ENCODE measurements at places on chromosomes 11 and 22.

GRCh38 chr11:17771415-17771814 is 36.8 kb downstream of the KCNC1 start:
- DNase-seq: no peak

GRCh38 chr11:4704790-4705334 is 278 bp downstream of the MMP26 start:
- no peak for DNase-seq

DNA sequence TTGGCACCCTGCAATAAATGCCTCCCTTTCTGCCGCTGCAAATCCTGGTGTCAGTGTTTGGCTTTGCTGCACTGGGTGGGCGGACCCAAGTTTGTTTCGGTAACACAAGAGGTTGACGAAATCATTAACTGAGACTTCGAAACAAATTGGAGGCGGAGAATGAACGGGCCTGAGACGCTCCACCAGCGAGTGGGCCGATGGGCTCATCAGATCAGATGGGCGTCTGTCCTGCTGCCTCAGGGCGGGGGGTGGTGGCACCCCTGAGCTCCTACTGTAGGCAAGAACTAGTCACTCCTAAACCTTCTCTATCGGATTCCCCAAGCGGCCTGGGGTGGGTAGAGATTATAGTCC is 918 bp upstream of the CAPN5 start:
- DNase-seq: no peak

GRCh38 chr11:3123761-3124733 is 41.1 kb downstream of the OSBPL5 start:
- DNase-seq: no peak

DNA sequence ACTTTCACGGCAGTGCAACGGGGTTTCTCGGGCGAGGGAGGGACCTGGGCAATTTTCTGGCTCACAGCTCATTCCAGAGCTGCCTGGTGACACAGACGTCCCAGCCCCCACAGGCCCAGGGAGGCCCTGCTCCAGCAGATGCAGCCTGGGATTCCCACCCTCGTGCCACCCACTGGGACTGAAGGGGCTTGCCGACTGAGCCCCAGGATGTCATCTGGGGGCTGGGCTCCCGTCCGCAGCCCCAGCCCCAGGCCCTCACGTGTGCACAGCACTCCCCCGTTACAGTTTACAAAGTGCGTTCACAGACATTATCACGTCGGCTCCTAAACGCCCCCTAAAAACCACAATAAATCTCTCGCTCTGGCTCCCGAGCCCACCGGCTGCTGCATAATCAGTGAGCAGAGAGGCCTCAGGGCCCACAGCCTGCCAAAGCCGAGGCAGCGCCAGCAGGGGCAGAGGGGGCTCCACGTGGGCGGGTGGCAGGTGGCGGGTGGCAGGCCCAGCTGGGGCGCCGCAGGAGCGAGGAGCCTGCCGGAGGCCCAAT is 76.9 kb upstream of the TCF20 start:
- DNase-seq: no peak

DNA sequence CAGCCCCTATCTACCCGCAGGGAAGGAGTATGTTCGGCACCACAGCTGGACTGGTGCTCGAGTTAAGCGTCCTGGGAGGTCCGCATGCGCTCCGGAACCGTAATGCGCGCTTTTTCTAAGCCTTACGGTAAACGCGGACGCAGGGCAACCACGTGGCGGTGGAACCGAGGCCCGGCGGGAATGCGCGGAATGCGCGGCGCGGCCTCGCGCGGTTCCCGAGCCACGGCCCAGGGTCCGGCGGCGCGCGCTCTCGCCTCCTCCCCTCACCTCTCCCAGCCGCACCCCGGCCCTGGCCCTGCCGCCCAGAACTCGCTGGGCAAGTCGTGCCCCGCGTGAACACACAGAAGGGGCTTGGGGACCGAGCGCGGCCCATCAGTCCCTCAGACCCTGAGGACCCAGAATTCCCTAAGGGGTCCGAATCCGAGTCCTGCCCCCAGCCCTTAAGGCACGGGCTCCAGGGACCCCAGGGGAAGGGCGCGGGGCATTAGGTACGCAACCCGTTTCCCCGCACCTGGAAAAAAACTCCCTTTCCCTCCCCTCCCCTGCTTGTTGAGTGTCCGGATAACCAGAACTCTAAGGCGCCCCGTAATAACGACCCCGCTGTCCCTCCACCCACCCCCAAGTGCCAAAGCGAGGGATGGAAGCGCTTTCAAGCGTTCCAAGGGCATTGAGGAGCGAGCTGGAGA is 4.3 kb upstream of the CCND1 start:
- DNase-seq: no peak

GRCh38 chr11:96055706-96056387 is 131.9 kb upstream of the MTMR2 start:
- no peak for DNase-seq

- no peak for DNase-seq
These were observed 1.1 kb upstream of the LRRC75B start for GRCh38 chr22:24593836-24594568.

GRCh38 chr11:104823657-104824056 is 74.6 kb downstream of the CASP12 start:
- no peak for DNase-seq

DNA sequence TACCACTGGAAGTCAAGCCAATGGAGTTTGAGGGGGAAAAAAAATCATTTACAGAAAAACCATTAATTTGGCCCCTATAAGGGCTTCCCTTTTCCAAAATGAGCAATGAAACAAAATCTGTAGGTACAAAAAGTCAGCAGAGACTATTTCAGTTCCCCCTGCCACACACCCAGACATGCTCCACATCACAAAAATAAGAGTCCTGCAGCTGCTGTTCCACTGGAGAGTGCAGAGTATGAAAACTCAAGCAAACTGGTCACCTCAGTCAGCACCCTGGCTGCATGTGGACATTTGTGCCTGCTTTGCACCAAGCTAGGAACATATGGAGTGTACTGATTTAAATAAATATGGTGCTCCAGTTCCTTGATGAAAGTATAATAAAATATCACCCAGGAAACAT is 15.1 kb downstream of the POU2AF1 start:
- DNase-seq: no peak

- DNase-seq: no peak
These were observed 65.4 kb upstream of the NTM start for GRCh38 chr11:131305005-131305404.

DNA sequence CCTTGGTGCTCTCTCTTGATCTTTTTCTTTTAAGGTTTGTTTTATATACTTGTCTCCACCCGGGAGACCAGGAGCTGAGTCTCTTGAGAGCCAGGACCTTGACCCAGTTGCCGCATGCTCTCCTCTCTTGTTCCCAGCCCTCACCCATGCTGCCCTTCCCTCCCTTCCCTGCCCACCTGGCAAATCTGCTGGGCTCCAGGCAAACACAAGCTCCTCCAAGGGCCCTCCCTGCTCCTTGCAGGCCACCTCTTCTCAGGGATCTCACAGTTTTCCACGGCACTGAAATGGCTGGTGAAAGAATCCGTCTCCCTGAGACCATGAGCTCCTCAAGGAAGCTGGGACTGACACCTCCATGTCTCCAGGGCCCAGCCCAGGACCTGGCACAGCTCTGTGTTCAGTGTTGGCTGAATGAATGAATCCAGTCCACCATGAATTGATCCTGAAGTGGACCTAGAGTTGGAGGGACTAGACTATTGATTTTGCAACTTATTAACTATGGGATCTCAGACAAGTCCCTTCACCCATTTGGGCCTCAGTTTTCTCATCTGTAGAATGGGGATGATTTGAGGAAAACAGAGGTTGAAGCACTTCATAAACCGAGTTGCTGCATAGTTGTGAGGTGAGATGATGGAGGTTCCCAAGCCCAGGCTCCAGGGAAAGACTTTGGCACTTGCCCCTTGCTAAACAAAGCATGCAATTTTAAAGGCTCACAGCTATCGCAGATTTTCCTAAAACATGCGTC is 25.1 kb upstream of the FBLN1 start:
- no peak for DNase-seq

- no peak for DNase-seq
These were observed 54.9 kb downstream of the P4HA3 start for GRCh38 chr11:74256378-74257133.

- DNase-seq: no peak
These were observed 4.4 kb downstream of the TMPRSS6 start for GRCh38 chr22:37105154-37105553.

DNA sequence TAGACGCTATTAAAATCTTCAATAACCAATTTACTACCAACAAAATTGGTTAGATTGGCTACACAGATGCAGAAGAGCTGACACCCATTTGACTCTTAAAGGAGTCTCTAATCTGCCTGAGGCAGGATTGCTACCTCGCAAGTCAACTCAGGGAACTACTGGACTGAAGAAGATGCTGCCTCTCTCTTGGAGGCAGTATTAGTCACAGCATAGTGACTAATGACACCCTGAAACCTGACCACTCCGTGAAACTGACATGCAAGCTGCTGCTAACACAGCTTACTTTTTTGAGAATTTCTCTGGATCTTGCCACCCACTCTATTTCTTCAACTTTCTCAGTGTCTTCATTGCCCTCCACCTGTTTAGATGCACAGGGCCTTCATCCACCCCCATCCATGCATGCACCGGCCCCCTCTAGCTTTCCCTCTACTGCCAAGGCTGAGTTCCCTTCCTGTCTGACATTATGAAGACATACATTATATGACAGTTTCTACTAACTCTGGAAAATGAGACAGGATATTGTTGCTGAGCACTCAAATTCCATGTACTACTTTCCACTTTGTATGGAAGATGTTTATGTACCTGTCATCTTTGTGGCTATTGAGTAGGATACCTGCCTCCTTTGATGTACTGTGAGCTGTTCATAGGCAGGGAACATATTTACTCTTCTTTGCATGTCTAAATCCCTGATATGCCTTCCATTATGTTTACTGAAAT is 183.2 kb downstream of the MSANTD4 start:
- DNase-seq: no peak

DNA sequence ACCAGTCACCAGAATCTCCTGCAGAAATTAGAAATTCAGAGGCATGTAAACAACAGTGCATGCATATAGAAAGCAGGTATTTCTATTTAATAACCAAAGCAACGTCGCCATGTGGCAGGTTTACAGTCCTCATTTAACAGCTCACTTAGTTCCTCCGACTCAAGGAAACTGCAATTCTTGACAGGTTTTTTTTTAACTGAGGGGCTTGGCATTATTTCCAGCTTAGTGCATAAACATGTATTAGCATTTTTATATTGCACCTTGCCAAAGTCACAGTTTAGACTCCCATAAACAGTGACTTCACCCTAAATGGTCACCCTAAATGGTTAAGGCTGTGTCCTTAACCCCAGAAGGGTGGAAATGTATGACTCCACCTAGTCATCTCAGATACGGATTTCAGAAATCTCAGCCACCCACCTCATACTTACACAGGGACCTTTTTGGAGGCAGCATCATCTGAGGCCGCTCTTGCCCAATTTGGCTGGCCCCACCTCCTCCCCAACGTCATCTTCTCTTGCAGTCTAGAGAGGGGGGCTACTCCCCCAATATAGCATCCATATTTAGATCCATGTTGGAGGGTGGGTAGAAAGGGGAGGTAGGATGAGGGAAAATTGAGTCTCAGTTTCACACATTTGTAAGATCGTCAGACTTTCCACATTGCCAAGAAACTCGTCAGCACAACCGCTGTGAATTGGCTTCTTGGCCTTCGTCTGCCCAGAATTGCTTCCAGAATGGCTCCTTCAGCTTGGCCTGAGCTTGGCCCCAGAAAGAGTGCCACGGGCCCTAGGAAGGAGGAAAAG is 31.8 kb upstream of the SLC35C1 start:
- no peak for DNase-seq

GRCh38 chr11:132941024-132941646 is 591.2 kb downstream of the OPCML start:
- peak; percentile 50 for DNase-seq

- DNase-seq: no peak
These were observed 43.7 kb downstream of the OSBPL5 start for GRCh38 chr11:3121416-3121815.

GRCh38 chr11:130642994-130643393 is 194.5 kb downstream of the ADAMTS15 start:
- DNase-seq: no peak

DNA sequence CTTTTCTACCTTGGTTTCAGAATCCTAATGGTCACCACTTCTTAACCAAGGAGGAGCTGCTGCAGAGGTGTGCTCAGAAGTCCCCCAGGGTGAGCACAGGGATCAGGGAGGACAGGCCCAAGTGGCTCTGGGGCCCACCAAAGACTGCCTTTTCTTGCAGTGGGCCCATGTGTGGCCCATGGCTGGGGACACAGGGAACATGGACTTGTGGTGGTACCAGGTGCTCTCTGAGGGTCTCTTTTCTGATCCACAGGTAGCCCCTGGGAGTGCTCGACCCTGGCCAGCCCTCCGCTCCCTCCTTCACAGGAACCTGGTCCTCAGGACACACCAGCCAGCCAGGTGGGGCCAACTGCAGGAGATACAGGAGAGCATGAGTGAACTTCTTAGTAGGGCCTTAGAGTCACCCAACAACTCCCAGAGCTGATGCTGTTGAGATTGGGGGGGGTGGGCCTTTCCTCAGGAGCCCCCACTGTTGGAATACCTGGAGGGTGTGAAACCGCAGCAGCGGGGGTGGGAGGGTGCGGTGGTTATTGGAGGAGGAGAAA is 2.0 kb downstream of the MUS81 start:
- DNase-seq: no peak

DNA sequence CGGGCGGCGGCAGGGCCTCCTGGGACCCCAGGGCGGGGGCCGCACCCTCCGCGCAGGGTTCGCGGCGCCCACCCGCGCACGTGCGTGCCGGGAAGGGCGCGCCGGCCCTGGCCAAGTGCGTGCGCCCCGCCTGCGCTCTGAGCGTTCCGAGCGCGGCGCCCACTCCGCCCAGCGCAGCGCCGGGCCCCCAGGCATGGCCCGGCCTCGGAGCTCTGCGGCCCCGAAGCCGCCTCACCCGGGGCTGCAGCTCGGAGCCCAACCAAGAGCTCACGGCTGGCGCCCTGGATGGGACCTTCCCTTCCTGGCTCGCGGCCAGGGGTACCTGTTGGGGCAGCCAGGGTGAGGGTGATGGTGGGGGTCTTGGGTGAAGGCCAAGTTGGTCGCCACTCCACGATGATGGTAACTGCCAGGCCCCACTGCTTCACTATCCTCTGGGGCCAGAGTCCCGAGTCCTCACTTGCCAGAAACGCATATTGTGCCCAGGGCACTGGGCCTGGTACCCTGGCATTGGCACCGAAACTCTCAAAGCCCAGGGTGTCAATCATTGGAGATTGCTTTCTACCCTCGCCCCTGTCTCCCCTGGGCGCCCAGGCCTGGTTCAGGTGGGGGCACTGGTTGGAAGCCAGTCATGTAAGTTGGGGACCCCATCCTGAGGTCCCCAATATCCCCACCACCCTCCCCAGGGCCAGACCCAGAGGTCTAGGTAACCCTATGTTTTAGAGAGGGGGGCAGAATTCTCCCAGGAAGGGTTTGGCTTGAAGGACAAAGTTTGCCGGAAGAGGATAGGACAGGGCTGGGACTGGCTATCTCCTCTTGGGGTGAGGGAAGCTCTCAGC is 882 bp downstream of the ANO1 start:
- DNase-seq: no peak

GRCh38 chr11:117986981-117987574 is 884 bp downstream of the IL10RA start:
- no peak for DNase-seq

- DNase-seq: no peak
These were observed 13.0 kb downstream of the BCR start for GRCh38 chr22:23193196-23193827.

Measured in DMS153 (cell line).